ENCODE measurements at places on chromosomes 7 and 10.

DNA sequence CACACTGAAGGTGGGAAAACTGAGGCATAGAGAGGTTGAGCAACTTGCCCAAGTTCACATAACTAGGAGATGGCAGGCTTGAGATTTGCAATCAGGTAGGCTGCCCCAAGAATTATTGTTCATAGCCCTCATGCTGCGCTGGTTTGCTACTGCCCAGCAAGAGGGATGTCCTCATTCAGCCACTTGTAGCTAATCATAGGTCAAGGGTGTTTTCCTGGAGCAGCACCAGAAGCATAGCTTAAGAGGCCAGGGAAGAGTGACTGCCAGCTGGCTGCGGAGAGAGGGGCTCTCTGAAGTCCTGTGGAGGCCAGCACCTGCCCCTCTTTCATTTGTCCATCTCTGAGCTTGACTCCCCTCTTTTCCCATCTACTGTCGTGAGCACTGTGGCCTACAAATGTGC is 15.0 kb downstream of the CDHR3 start:
- DNase-seq = no peak

DNA sequence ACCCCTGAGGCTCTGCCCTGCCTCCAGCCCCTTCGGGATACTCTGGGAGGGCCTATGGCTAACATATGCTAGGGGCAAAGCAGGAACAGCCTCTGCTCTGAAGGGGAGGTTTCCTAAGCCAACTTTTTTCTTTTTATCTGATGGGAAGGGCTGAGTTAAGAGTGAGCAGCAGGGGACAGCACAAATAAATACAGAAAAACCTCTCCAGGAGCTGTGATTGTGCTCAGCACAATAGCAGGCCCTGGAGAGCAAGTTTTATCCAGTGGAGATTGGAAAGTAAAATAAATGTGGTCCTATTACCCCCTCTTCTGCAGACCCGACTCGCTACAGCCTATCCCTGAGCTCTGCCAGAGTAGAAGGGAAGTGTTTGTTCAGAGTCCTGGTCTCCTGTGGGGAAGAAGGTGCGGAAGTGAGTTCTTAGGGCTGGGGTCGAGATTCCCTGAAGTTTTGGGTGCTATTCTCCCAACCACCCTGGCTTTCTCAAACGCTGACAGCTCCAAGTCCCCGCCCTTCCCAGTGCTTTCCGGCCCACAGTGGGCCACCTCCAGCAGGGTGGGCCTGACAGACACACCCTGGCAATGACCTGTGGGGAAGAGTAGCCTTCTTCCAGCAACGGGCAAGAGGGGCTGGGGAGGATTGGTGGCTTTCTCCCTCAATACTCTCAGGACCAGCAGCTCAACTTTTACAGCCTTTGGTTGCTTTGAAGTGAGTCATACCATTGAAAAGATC is 23.0 kb upstream of the AFAP1L2 start:
- DNase-seq = peak; percentile 49

DNA sequence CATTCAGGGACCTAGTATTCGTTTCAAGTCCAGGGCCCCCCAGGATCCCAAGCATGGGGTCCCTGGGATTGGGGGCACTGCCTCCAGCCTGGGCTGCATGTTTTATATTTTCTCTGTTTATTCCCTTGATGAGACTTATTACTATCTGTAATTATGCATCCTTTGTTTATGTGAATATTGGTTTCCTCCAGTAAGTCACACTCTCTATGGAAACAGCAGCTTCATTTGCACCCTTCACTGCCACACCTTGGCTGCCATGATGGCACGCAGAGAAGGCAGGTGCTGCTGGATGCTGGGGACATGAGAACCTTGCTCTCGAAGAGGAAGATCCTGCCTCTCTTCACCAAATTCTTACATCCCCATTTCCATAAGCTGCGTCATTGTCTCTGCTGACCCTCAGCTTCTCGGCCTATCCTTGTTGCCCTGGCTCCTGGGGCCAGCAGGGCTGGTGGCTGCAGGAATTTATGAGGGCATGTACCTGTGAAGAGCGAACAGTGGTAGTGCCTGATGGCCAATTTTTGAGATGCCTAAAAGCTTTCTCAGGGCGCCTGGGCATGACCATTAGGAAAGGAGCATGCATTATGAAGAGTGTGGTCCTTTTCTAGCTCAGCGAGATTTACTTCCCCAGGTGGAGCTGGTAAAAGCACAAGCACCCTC is 479.3 kb upstream of the KLF6 start:
- DNase-seq = no peak

DNA sequence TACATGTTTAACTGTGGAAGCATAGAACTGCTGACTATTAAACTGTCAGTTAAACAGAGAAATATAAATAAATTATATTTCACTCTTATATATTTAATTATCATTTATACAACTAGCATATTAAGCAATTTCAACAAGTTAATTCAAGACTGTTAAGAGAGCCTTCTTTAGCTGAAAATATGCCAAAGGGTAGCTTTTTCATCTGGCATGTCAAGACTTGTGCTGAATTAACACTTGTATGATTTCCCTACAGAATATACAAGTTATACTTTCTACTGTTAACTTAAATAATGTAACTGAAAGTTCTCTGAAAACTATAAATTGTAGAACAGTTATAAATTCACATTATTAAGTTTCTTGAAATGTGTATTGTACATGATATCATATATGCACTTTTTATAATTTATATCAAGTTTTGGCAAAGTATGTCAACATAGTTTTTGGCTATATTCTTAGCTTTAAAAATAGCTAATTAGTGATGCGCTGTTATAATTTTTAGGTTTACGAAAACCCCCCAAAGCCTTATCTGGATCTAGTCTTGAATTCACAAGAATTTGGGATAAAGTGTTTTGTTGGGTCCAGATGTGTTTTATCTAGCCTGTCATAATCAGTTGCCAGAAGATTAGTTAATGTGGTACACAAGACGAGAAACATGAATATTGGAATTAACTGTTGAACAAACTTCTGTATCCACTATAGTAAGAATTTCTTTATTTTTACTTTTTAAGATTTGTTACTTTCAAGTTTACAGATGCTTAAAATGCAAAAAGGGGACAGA is 231.1 kb upstream of the FOXP2 start:
- no peak for DNase-seq

- DNase-seq = no peak
Measured at GRCh38 chr7:66927348-66927948, 6.4 kb downstream of the TMEM248 start.

DNA sequence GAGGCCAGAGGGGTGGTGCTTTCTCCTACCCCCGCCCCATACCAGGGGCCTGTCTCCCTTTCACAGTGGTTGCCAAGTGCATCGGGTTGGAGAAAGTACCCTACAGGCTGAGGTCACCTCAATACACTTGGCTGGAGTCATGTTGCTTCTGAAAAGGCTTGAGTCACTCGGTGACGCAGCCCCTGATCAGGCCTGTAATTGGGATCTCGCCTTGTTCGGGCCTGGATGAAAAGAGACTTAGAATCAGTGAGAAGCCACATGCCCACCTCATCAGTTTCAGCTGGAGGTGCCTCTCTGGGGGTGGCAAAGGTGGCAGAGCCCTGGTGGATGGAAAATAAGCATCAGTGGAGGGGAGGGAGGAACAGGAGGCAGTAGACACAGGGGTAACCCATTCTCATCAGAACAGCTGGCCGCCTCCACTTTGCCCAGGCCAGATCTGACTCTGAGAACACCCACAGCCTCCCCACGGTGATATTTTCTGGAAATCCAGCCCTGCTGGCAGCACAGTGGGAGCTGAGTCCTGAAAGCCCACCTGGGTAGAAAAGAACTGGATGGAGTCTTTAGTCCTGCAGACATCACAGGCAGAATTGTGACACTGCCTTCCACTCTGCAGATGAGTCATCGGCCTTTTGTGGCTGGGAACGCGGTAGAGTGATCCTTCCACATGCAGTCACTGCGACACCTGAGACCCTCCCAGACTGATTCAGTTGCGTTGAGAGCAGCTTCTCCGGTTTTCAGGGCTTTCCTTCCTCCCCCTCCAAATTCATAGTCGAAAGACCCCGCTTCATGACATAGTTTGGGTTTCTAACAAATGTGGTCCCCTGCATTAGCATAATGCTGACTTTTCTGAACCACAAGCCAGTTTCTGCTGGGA is 108.0 kb downstream of the GRK5 start:
- peak; percentile 78 for DNase-seq

DNA sequence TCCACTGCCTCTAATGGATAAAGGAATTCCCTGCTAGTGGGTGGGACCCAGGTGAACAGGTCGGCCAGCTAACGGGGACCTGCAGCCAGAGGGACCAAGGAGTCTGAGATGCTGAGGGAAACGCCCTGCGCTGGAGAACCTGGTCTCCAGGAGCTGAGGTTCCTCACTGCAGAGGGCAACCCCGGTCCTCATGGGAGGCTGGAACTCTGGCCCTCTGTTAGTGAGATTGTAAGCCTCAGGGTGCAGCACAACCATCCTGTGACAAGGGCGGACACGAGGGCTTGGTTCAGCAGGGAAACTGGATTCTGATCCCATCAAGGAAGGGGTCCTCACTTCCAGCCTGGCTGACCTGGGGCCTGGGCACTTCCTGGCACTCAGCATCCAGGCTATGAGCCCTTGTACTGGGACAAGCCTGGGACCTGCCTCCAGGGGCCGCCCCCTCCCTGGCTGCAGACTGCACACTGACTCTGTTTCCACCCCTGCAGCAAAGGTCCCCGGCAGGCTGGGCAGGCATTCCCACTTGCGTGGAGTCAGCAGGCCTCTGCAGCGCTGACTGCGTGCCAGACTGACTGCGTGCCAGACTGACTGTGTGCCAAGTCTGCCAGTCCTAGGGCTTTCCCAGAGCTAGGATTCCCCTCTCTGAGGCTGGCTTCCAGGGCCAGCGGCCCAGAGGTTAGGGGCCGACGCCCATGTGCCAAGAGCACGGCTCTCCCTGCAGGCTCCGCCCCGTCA is 143.2 kb downstream of the MAPK8 start:
- no peak for DNase-seq

DNA sequence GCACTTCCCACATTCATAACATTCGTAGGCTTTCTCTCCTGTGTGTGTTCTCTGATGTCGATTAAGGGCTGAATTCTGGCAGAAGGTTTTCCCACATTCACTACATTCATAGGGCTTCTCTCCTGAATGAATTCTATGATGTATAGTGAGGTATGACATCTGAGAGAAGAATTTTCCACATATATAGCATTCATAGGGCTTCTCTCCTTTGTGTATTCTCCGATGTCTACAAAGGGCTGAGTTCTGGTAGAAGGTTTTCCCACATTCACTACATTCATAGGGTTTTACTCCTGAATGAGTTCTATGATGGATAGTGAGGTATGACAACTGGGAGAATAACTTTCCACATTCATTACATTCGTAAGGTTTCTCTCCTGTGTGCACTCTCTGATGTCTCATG is 15.6 kb downstream of the ZNF12 start:
- DNase-seq = no peak

GRCh38 chr7:157627033-157627432 is 290.2 kb downstream of the DNAJB6 start:
- no peak for DNase-seq

DNA sequence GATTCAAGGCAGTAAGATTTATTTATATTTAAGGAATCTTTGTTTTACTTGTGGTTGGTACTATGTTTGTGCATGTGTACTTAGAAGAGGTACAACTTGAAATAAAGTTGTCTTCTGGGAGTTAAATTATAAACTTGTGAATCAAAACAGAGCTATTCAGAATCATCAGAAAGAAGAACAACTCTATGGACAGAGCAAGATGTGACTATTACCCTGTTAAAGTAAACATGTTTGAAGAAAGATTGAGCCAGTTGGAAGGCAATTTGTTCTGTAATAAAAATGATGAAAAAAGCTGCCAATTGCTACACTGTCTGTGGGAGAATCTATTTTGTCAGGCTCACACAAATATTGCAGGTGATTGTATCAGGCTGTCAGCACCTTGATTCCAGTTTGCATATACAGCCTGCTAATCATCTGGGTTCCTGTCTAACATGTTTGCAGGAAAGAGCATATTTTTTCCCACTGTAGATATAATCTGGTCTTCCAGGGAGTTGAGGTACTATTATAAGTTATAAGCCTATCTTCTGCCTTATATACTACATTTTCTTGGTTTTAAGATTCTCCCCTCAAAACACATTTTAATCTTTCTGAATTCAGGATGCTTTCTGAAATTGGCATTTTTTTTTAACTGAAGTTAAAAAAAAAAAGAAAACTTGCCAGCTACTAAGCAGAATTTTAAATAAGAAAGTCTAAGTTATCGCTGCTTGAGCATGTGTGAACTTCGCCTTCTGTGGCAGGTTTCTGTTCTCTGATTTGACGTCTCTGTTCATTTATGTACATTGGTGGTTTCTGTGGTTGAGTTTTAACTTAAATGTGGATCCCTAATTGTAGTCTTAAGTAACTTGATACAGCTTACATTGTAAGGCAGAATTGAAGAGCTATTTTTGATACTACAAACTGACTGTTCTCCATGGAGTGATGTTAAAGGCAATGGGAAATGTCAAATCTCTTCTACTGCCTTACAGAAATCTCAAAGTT is 46.0 kb downstream of the ZNRF2 start:
- DNase-seq = peak; percentile 58

- DNase-seq = no peak
Measured at GRCh38 chr10:10663622-10664021, 354.1 kb upstream of the CELF2 start.

GRCh38 chr7:98186452-98187137 is 24.6 kb upstream of the BHLHA15 start:
- no peak for DNase-seq

DNA sequence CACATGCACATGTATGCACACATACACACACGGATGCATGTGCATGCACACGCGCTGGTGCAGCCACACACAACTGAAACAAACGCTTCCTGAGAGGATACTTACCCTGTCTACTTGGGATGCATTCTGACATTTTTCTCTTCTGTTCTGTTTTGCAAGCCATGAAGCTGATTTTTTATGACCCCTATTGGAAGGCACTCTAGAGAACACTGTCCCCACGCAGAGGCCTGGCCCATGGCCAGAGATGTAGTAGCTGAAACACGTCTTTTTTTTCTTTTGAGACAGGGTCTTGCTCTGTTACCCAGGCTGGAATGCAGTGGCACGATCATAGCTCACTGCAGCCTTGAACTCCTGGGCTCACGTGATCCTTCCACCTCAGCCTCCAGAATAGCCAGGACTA is 47.9 kb downstream of the VWA2 start:
- DNase-seq = no peak

DNA sequence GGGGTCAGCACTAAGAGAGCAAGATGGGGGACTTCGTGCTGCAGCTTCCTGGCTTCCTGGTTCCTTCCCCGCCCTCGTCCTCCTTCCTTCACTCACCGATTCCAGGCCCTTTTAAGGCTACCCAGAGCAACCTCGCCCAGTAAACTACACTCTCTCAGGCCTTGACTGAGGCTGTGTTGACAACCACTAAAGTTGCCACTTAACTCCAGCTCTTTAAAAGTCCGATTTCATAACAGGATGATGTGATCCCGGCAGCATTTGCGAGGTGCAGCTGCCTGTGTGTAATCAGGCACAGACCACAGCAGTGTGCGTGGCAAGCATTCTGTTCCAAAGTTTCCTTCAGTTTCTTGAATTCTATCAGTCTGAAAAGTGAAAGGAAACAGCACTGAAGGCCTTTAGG is 110.6 kb downstream of the RAB11FIP2 start:
- no peak for DNase-seq

DNA sequence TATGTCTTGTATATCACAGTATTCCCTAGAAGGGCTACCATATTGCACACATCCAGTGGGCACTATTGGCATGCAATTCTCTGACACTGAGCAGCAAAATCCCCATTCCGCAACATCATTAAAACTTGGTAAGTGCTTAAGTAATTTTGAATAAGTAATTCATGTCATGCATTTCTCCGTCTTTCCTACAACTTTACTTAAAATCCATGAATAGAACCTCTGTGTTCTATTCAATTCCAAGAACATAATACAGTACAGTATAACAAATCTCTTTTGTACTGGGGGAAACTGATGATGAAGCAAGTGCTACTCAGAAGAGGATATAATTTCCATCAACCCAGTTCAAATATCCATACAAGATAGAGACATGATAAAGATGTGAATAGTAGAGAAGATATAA is 80.9 kb upstream of the SEMA3C start:
- DNase-seq = no peak

Measured in SW480 (cell line).